ENCODE measurements at places on chromosomes 6 and 20.

GRCh38 chr20:40506537-40506939, 182.5 kb downstream of the MAFB start:
- DNase-seq: peak; percentile 98

DNA sequence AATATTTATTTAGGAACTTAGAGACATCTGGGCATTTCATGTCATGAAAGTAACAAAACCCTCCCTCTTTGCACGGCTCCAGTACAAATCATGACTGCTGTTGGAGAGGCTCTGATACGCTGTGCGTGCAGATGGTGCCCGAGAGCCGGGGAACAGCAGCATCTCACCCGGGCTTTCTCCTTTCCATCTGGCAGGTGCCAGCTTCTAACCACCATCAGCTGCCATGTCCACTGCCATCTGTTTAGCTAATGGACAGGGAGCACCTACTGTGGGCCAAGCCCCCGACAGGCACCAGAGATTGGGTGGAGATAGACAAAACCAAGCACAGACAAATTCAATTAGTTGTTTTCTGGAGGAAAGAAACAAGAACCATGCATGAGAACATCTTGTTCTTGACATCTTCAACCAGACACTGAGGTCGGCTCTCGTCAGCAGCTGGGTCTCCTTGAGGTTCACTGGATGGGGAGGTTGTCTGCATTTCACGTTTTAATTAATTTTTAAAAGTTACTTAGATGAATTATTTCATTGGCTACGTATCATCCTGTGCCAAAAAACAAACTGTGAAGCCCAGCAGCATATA, 323.7 kb downstream of the THBS2 start:
- DNase-seq: no peak

DNA sequence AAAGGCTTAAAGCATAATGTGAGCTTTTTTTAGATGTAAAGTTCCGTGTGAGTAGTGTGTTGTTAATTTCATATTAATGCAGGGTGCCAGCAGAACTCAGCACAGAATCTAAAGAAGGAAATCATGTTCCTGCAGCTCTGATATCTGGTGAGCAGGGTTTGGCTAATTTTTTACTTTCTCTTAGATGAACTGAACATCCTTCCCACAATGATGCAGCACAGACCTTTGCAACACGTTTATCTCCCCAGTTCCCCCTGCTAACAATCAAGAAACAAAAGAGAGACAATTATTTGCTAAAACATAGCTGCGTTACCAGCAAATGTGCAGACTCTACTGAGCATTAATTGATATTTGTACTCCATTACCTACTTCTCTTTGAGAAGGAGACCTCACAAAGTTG, 39.1 kb upstream of the ATXN1 start:
- DNase-seq: no peak

GRCh38 chr6:143707697-143708096, 29.9 kb downstream of the PHACTR2 start:
- DNase-seq: no peak

GRCh38 chr6:46265373-46265772, 94.6 kb upstream of the ENPP5 start:
- DNase-seq: no peak

GRCh38 chr6:21949211-21949801, 347.5 kb downstream of the PRL start:
- DNase-seq: no peak

- DNase-seq: no peak
Measured at GRCh38 chr6:40782355-40782754, 195.2 kb upstream of the LRFN2 start.

DNA sequence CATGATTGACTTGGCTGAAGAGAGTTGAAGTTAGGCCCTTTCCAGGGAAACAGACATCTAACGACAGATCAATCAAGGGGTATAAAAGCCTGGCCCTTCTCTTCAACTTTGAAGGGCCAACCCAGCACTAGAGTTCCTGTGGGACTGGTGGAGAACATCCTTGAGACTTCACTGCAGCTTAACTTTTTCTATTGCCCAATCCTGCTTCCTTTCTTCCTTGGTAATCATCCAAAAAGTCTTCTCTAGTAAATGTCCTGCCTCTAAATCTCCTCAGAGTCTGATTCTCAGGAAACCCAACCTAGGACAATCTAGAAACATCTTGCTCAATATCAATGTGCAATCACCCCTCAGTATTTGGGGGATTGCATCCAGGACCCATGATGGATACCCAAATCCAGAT, 1.9 kb downstream of the MKKS start:
- DNase-seq: no peak

DNA sequence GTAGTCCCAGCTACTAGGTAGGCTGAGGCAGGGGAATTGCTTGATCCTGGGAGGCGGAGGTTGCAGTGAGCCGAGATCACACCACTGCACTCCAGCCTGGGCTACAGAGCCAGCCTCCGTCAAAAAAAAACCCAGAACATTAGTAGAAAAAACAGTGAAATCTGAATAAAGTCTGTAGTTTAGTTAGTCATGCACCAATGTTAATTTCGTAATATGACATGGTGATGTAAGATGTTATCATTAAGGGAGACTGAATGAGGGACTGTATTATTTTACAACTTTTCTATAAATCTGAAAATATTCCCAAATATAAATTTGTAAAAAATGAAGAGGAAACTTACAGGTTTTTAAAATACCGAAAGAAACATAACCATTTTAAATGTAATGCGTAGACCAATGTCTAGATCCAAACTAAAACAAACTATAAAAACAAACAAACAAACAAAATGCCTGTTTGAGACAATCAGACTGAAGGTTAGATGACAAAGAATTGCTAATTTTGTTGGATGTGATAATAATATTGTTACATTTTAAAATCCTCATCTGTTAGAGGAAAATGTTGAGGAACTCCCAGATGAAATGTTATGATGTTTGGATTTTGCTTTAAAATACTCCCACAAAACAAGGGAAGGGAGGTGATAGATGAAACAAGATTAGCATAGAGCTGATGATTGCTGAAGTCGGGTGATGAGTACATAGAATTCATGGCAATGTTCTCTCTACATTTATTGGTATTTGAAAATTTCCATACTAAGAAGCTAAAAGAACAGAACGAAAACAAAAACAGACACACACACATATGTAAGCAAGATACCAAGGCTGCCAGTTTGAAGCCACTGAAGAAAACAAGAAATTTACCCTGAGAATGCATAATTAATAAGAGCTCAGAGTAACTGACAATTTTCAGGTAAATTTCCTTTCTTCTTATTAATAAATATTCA, 1.8 kb downstream of the GSTA4 start:
- no peak for DNase-seq
